ENCODE measurements at places on chromosomes 16 and 17.

DNA sequence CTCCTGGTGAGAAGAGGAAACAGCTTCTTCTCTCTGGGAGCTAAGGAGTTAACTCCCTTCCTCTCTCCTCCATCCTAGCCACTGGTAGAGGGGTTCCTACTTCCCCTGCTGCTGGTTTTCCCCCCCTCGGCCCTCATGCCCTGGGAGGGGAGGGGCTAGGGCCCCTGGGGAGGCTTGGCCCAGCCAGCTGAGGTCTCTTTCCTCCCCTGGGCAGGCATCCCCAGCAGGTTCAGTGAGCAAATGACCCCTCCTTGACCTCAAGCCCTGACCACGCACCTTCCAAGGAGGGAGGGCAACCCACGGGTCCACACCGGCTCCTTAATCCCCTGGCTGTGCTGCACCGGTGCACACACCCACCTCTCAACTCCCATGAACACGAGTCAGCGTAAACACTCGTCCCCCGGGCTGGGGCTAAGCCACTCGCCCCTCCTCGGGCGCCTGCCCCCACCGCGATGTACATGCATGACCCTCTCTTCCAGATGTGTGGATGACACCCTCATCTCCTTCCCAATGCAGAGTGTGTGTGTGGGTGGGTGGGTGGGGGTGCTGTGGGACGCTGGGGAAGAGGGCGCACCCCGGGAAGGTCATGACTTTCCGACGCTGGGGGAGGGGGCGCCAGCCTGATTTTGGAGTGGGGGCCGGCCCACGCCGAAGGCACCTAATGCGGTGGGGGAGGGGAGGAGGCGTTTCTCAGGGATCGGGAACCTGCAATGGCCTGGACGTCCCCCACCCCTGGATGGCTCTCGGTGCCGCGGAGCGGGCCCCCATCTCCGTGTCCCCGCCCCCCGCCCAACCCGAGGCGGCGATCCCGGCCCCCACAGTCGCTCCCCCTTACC lies 33.7 kb downstream of the SRCIN1 start:
- H3K4me1 ChIP-seq = no peaks in the 10 kb centered on the region
- H3K27me3 ChIP-seq = peaks cover 57% of the 10 kb centered on the region
- DNase-seq = no peak
- H3K36me3 ChIP-seq = no peaks in the 10 kb centered on the region
- no peak overlapping the region for H3K4me3 ChIP-seq
- no peak overlapping the region for H3K27ac ChIP-seq

DNA sequence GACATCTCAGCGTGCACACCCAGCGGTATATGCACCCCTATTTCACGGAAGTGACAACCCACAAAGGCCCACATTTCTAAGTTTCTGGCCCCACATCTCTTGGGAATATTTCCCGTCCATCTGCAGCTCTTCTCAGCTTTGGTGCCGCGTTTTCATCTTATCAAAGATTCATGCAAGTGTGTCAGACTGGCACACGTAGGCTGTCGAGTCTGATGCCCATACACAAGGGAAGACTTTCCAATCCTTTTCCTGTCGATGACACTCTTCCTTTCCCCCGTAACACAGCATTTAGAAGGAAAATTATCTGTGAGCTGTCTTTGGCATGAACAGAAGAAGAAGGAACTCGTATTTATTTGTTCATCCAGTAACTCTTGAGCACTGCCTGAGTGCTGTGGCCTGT lies 83.0 kb downstream of the SHISA6 start:
- no peak for DNase-seq
- H3K4me1 ChIP-seq = no peaks in the 10 kb centered on the region
- no peak overlapping the region for H3K4me3 ChIP-seq

GRCh38 chr17:59284317-59284716 lies 47.1 kb upstream of the YPEL2 start:
- H3K4me1 ChIP-seq = peaks cover 15% of the 10 kb centered on the region
- no peaks in the 10 kb centered on the region for H3K27me3 ChIP-seq
- no peak overlapping the region for H3K4me3 ChIP-seq
- H3K36me3 ChIP-seq = no peaks in the 10 kb centered on the region

GRCh38 chr17:60372790-60373483 lies 19.0 kb downstream of the USP32 start:
- H3K27ac ChIP-seq = no peak overlapping the region
- H3K36me3 ChIP-seq = no peaks in the 10 kb centered on the region
- H3K4me1 ChIP-seq = no peaks in the 10 kb centered on the region
- no peak for DNase-seq
- H3K27me3 ChIP-seq = no peaks in the 10 kb centered on the region

DNA sequence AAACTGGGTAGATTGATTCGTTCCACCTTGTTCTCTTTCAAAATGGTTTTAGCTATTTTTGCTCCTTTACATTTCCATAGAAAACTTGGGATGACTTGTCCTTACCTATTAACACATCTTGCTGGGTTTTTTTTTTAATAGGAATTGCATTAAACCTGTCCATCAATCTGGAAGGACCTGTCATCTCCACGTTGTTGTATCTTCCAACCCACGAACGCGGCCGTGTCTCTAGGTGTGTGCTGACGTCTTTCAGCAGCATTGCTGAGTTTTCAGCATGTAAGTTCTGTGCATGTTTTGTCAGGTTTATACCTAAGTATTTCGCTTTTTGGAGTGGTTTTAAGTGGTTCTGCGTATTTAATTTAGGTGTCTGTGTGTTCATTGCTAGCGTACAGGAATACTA lies 60.4 kb upstream of the GNG13 start:
- no peak for DNase-seq
- H3K4me3 ChIP-seq = no peak overlapping the region
- H3K27ac ChIP-seq = no peak overlapping the region
- H3K27me3 ChIP-seq = no peaks in the 10 kb centered on the region
